NCI-H2171 (cell line): ENCODE measurements at places on chromosomes 3 and 15.
A peak's percentile ranks its signal among the peaks of the same experiment; 100 is the strongest.

- DNase-seq: no peak
Measured at GRCh38 chr15:52417957-52418356, 110.7 kb downstream of the MYO5A start.

DNA sequence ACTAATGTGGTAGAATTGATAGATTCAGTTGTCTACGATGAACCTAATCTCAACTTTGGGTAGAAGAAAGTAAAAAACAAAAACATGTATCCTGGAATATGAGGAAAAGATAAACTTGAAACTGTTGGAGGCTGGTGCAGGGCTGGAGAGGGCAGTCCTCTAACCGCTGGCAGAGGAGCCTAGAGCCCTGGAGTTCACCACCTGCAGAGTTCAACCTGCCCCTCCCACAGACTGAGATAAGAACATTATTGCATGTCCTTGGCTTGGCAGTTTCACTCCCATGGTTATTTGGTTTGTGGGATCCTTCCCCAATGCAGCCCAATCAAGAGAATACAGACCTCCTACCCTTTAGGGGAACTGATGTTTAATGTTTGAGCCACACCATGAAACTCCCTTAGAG, 53.2 kb upstream of the GATM start:
- no peak for DNase-seq

DNA sequence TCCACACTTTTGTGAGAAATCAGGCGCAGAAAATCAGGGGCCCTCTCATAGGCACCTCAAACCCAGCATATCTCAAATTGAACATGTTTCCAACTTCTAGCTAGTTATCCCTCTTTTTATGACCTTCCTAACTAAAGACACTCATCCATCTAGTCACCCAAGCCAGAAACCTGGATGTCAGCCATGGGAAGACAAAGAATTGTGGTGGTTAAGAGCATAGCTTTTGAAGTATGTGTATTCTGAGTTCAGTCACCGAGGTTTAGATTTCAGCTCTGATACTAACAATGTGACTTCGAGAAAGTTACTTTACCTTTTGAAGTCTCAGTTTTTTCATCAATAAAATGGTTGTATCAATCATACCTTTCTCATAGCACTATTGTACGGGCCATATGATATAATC, 495.5 kb downstream of the NLGN1 start:
- DNase-seq: no peak

DNA sequence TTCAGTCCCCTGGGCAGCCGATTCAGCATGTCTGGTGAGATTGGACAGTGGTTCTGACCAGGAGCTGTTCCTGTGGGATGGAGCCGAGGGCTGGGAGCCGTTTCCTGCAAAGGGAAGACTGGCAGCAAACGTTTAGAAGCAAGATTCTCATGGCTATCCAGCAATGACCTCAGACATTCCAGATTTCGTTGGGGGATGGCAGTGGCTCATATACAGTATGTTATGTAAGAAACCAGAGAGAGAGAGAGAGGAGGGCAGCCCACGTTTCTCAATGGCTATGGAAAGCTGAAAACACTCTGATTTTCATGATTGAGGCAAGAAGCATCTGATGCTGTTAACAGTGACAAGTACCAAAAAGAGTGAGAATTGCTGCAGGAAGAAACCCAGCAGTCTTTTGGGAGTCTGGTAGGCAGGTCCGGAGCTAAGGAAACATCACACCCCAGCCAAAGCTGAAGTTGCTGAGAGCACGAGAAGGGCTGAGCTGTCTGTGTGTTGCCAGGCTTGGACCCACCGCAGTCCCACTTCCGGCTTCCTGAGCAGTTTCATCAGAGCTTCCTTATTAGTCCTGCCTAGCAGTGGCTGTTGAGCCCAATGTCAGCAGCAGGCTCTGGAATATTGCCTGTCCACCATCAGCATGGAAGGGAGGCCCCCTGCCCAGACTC, 25.6 kb upstream of the VPS8 start:
- DNase-seq: no peak

GRCh38 chr15:73598530-73599160, 34.5 kb downstream of the NPTN start:
- no peak for DNase-seq

DNA sequence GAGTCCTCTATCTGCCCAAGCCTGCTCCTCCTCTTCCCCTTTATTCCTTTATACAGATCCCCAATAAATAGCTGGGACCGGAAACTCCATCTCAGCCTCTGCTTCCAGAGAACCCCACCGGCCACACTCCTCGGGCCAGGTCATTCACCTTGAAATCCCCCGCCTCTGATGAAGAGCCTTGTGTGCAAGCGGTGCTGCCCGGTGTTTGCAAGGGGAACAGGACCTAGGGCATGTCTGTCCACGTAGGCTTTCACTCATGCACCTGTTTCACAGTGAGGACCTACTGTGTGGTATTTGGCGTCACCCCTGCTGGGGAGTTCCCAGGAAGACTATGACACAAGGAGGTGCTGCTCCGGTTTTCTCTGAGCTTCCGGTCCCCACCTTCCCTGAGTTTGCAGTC, 54.0 kb downstream of the WNT7A start:
- DNase-seq: no peak

GRCh38 chr3:14295801-14296200, 106.6 kb upstream of the SLC6A6 start:
- no peak for DNase-seq

DNA sequence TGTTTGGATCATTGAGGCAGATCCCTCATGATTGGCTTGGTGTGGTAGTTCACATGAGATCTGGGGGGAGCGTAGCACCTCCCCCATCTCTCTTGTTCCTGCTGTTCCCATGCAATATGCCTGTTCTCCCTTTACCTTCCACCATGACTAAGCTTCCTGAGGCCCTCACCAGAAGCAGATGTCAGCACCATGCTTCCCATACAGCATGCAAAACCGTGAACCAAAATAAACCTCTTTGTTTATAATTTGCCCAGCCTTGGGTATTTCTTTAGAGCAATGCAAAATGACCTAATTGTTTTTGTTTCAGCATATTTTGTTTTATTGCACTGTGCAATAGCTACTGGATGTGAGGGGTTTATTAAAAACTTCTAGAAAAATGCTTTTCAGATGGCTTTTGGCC, 56.6 kb upstream of the CHST2 start:
- no peak for DNase-seq

GRCh38 chr3:149315694-149316093, 17.7 kb downstream of the TM4SF18 start:
- no peak for DNase-seq

GRCh38 chr3:39327746-39328349, 1.7 kb upstream of the CCR8 start:
- DNase-seq: no peak

- no peak for DNase-seq
Measured at GRCh38 chr15:78878356-78878755, 5.7 kb downstream of the MORF4L1 start.

DNA sequence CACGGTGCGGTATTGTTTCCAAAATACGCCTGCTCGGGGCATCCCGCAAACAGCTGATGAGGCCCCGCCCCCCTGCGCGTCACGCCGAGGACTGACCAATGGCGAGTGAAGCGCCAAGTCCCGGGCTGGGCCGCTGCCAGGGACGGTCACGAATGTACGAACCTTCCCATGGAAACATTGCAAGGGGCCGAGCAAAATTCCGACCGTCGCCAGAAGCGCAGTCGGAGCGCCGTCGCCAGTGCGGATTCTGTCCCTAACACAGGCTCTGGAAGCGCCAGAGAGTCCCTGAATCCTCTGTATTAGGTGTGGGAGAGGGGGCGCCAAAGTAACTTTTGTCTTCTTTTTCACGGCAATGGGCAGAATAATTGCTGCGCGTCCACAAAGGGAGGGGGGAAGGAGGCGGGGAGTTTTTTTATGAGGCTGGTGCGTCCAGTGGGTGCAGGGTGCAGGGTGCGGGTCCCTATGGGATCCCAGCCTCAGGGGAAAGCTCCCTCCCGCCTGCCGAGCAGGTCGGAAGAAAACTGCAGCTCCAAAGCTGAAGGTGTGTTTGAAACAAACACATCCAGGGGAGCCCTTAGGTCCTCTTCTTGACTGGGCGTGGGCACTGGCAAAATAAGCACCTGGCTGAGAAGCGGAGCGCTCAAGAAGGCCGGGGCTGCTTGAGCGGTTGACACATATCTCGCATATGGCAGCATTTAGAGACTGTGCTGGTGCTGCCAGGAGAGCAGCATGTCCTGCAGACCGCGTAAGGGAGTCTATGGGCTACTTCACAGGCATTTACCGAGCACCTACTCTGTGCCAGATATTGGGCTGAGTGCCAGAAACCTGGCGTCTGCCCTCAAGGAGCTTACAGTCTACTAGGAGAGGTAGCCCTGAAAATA, at the start of gene BMF:
Gene BMF, minus strand, starts transcription at position 25 of the 881 bp plus-strand sequence. CDS start 2,793 bp downstream, outside the sequence.
- DNase-seq: peak; percentile 99

DNA sequence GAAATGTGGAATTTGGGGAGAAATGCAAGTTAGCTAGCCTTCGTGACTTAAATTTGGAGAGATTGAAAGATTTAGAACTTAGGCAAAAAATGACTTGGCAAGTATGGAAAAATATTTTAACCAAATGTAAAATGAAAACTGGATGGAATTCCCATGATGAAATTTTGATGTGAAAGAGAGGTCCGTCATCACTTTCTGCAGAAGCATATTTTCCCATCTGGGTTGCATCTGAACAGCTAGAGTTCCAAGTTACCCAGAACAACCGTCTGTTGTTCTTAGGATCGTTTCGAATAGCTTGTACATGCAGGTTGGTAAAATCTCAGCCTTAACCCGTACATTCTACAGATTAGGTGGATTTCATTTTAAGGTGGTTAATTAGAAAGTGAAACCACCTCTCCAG, 136.3 kb downstream of the GHSR start:
- DNase-seq: no peak

DNA sequence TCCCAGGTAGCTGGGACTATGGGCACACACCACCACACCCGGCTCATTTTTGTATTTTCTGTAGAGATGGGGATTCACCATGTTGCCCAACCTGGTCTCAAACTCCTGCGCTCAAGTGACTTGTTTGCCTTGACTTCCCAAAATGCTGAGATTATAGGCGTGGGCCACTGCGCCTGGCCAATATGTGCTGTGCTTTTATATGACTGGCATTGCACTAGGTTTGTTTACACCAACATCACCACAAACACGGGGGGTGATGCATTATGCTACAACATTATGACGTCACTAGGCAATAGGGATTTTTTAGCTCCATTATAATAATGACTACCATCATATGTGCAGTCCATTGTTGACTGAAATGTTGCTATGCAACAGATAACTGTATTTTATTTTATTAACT, 6.9 kb downstream of the APH1B start:
- no peak for DNase-seq

GRCh38 chr3:66602237-66602636, 101.4 kb upstream of the LRIG1 start:
- DNase-seq: no peak

GRCh38 chr3:52784021-52784621, 6.7 kb downstream of the ITIH1 start:
- no peak for DNase-seq

- no peak for DNase-seq
Measured at GRCh38 chr3:158712443-158712842, 19.8 kb downstream of the RARRES1 start.

DNA sequence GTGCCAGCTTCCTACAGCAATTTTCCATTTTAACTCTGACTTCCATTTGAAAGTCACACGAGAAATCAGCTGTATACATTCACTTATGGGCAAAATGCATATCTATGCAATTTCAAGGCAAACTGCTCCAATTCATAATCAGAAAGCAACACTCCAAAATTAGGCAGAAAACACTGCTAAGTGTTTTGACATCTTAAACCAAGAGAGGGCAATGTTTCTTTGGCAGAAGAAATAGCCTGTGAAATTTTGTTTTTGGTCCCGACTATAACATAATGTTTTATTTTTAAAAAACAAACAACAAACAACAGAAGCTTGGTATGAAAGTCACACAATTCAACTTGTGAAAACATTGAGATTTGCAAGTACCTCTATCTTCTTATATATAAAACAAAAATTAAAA, 42.6 kb downstream of the GOLIM4 start:
- no peak for DNase-seq

DNA sequence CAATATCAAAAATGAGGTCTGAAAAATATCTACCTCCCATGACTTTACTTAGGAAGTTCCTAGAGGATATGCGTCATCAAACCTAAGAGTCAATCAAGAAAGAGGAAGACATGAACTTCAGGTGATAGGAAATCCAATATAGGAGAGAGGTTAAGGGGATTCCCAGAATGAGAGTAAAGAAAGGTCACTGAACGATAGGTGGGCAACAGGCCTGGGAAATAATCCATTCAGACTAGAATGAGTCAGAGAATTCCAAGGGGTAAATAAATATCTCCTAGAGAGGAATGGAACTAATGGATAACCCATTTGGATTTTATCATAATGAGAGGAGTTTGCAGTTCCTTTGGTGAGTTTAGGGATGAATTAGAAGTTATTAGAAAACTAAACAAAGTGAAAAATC, 131.1 kb upstream of the NUDT16 start:
- DNase-seq: no peak

DNA sequence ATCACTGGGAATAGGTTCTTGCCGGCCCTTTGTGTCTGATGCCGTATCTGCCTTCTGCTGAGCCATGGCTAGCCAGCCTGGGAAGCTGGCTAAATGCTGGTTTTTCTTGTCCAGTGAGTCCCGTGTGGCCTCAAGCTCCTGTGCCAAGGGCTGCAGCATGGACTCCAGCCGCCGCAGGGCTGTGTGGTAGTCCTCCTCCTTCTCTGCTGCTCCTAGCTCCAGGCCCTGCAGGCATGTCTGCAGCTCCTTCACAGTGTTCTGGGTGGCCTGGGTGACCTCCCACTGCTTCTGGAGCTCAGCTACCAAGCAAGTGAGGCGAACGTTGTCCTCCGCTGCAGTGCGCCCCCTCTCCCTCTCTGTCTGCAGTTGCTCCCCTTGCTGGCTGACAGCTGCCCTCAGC, 24.9 kb downstream of the CXCR6 start:
- no peak for DNase-seq

DNA sequence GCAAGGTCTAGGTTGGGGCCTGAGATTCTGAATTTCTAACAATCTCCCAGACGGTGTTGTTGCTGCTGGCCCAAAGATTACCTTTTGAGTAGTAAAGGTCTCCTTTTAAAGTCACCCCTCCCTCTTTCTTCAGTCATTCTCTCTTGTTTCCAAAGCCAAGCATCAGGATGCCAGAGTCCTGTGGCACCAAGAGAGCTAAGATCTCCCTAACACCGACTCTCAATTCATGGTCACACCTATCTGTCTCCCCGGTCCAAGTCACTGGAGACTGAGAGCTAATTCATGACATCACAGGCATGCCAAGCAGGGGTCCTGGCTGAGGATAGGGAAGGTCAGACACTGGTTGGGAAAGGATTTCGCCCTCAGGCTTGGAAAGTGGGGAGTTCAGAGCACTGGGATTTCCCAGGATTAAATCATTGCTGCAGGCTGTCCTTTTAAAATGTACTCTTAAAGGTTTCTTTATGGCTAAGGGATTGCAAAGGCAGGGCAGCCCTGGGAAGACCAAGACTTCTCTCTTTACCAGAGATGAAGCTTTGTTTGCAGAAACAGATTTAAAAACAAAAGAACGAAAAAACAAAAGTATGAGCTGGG, 7.3 kb downstream of the SHOX2 start:
- DNase-seq: no peak

DNA sequence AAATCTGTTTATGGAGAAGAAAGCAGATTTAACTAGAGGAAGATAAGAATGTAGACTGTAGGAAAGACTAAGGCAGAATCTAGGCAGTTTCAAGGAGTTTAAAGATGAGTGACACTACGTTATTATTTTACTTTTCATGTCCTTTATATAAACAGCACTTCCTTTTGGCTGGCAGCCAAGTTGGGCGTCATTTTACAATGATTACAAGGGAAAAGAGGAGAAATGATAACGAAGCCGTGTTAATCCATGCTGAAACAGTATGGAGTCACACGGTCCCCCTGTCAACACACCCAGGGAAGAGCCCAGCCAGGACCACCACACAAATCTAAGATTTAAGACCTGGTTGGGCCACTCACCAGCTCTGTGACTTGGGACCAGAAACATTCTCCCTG, 83.7 kb upstream of the NEO1 start:
- DNase-seq: peak; percentile 61
